ENCODE measurements at places on chromosomes 4 and X.

DNA sequence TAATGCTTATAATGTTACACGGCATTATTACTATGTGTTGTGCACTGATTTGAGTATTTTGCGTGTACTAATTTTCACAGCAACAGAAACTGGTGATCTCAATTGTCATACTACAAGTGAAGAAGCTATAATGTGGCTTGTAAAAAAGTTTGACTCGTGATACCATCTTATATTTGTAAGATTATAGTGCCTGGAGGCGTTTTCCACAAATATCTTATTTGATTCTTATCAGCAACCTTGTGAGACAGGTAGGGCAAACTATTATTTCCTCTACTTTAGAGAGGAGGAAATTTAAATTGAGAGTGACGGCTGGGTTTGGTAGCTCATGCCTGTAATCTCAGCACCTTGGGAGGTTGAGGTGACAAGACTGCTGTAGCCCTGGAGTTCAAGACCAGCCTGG is 4.5 kb downstream of the CUL4B start:
- DNase-seq, result no peak

DNA sequence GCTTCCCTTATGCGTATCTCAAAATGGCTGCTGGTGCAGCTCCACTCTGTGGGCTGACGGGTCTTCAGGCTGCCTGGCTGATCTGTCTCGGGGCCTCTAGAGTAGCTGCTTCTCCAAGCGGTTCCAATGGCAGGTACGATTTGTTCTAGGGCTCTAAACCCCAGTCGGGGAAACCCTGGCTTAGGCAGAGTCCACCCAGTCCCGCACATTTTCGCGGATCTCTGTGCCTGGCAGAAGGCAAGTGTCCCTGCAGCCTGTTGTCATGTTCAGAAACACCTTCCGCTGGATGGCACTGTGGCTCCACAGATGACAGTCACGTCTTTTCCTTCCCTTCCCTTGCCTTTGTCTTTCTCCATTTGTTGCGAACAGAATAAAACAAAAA is 54.4 kb downstream of the NBDY start:
- no peak for DNase-seq

DNA sequence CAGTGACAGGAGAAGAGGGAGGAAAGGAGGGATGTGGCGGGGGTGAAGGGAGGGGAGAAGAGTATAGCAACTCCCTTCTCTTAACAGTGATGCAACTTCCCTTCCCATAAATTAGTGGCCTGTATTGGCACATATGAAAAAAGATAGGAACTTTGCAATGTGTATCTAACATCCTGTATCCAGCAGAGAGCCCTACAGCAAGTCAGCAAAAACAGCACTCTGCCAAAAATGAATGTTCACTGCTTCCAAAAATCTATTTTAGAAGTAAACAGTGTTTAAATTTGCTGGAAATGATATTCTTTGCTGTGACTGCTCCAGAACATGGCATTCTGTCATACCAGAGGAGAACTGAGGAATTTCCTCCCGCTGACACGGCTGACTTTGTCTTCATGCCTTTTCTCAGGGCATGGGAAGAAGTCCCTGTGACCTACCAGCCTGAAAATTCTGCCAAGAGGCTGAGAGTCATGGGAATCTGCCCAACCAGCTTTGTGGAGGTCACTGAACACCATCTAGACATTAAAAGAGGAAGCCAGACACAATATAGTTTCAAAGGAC is 343.4 kb upstream of the RASGEF1B start:
- no peak for DNase-seq

DNA sequence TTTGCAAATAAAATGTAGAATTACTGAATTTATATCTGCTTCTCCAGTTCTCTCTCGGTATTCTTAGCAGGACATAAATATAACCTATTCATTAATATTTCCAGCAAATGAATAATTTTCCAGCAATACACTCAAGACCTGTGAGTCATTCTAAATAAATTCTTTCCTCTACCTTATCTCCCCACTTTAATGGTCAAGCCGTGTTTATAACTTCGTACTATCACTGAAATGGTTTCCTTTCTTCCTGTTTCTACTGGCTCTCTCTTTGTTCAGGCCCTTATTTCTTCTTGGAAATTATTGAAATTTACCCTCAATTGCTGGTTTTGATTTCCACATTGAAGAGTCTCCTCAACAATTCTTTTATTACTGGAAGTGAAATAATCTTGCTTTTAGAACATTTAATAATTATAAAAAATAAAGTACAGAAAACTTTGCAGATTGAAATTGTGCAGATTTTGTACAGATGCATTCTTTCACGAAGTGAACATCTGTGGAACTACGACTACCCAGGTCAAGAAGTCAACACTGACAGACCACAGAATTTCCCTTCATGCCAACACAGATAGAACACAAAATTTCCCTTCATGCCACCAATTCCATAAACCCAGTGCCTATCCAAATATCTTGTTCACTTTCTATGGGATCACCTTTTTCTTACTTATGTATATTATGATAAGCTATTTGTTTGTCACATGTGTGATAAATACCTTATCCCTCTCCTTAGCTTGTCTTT is 205.7 kb downstream of the FAT4 start:
- no peak for DNase-seq

- no peak for DNase-seq
Observed at GRCh38 chr4:60729194-60729593, 470.9 kb upstream of the ADGRL3 start.

GRCh38 chr4:54157606-54158005 is 57.6 kb downstream of the GSX2 start:
- DNase-seq, result no peak

- no peak for DNase-seq
Observed at GRCh38 chrX:117851025-117851424, 265.6 kb downstream of the KLHL13 start.

DNA sequence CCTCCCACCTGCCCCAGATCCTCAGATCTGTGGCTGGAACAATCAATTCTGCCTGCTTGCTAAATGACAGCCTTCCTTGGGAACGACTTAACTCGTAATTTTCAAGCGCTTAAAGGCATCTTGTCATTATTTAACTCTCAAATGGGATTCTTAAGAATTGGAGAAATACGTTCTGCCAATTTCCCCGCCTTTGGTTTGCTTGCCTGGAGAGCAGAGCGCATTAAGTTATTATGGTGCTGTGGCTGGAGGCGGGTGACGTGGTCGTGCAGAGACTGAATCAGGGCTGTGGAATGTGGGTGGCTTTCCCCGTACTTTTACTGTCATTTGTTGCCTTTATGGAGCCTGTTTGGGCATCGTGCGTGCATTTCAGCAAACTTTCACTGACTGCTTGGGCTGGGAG is 78.9 kb upstream of the PSAPL1 start:
- no peak for DNase-seq

DNA sequence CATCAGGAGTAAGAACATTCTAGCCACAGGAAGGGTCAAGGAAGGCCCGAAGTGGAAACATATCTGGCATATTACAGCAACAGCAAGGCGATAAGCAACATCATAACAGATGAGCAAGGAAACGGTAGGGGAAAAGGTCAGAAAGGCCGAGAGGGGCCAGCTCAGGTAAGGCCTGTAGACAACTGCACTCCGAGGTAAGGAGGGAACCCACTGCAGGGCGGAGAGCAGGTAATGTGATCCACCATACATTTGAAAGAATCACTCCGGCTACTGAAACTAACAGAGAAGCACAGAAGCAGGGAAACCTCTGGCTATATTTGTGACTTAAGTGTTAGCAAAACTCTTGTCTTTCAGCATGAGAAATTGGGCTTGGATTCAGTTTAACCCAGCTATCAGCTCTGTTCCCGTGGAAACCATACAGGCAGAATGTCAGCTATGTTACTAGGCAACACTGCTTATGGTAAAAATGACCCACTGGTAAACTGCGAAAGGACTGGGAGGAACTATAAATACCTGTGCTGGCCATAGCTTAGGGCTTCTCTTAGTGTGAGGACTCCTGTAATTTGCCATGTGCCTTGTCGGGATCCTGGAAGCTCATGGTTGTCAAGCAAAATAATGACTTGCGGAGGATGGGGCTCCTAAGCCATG is 31.0 kb downstream of the FRYL start:
- DNase-seq, result no peak

DNA sequence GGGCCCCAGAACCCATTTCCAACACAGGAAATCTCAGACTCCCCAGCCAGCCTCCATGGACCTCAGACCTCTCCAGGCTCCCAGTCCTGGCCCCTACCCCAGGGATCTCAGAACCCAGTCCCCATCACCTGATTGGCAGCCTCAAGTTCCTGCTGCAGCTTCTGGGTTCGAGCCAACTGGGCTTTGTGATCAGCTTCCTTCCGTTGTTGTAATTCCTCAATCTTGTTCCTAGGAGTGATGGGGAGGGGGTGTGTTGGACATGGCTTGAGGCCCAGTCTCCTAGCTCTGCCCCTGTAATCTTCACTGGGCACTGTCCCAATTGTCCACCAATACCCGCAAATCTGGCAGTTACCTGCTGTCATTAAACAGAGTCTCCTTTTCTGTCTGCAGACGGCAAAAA is 12.6 kb downstream of the GRIPAP1 start:
- DNase-seq, result no peak

DNA sequence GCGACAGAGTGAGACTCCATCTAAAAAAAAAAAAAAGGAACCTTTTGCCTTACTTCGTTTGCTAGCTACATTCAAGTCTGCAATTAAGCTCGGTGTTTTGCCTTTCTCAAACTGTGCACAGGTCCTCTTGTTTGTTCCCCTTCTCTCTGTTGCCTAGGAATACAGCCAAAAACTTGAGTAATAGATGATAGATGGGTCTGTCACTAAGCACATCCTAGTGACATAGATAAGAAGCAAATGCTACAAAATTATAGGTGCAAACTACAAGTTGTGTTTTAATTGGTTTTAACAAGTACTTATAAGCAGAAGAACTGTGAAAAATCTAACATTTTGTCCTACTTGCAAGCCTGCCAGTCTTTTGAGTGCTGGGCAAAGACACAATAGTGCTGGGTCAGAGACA is 95.2 kb downstream of the SNCA start:
- no peak for DNase-seq

DNA sequence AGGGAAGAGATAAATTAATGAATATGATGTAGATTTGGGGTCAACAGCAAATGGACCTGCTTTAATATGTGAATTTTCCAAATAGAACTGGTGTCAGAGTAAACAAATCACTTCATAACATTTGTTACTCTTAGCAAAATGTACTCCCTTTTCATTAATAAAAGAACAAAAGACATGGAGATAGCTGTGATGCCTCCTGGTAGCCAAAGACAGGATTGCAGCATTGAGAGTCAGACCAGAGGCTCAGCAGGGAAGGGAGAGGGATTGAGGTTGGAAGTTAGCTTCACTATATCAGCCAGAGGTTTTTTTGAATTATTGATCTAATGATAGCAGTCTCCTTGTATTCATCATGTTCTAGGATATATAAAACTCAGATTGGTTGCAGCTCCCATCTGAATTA is 17.4 kb upstream of the RAB40A start:
- no peak for DNase-seq

GRCh38 chr4:128310266-128310697 is 22.7 kb upstream of the PGRMC2 start:
- no peak for DNase-seq

DNA sequence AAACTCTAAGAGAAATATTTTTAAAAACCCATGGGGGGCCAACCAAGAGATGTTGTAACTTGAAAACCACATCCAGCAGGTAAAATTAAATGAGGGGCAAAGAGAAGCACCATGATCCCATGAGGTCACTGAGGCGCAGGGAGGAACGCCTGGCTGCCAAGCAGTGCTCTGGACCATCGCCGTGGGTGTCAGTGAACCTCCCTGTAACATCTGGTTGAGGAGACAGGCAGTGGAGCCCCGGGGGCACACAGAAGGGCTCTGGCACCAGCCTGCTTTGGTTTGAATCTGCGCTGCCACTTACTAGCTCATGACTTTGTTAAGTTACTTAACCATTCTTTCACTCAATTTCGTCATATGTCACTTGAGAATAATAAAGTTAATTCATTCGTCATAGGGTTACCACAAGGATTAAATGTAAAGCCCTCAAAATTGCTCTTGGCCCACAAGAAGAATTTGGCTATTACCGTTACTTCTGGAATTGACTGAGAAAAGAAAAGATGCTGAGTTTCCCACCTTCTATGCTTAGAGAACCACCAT is 41.6 kb upstream of the SLC25A4 start:
- DNase-seq, result no peak

DNA sequence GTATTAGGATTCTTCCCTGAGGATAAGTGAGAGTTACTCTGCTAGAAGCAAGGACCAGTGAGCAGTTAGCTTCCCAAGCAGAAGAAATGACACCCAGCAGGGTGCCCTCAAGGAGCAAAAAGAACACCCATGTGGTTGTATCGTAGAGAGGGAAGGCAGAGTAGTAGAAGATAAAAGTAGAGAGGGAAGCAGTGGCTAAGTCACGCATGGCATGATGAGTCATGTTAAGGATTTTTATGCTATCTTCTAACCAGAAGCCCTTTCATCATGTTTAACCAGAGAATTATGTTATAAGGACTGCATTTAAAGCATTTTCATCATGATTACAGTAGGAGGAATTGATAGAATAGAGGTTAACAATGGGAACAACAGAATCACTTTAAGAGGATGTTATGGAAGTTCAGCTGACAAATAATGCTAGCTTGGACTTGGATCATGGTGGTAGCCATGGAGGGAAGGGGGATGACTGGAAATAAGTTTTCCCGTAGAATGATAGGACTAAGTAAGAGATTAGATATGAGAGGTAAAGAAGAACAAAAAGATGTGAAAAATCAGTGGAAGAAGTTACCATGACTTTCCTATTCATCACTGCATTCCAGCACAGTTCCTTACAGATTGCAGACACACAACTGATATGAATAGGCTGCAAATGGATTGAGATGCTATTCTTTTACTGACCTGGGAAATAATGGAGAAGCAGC is 383.5 kb upstream of the INTU start:
- DNase-seq, result no peak

DNA sequence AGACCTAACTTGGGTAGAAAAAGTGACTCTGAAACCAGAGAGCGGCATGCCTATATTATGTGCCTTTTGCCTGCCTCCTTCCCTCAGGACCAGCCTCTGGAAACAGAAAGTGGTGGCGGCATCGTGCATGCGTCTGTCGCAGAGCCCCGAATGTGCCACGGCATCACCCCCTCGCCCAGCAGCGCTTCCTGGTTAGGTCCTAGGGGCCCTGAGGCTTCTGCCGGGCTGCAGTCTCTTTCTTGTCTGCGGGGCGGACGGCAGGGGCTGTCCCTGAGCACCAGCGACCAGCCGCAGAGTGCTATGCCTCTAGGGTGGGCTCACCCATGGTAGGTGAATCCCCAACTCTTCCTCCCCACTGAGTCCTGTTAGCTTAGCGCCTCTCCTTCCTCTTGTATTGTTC is 68.7 kb downstream of the VSIG4 start:
- no peak for DNase-seq

DNA sequence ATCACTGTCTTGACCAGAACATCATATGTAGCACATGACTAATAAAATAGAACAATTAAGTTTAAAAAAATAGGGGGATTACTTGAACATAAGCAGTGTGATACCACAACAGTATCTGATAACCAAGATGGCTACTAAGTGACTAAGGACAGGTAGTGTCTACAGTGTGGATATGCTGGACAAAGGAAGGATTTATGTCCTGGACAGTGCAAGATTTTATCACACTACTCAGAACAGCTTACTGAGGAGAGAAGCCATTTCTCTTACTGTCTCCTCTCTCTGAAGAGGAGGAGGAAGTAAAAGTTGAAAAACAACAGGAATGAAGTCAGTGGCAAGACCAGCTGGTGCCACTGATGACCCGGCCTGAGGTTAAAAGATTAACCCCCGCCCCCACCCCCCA is 4.0 kb upstream of the SLC10A7 start:
- no peak for DNase-seq

- DNase-seq, result no peak
Observed at GRCh38 chr4:18524667-18525066, 503.1 kb upstream of the LCORL start.

GRCh38 chr4:21209860-21210259 is 509.6 kb downstream of the PACRGL start:
- no peak for DNase-seq
